ENCODE measurements at places on chromosomes 3 and 15.

GRCh38 chr3:133038089-133038730 lies at the start of gene TMEM108:
Gene TMEM108, plus strand, starts transcription at chr3:133038391.
- DNase-seq, result no peak

DNA sequence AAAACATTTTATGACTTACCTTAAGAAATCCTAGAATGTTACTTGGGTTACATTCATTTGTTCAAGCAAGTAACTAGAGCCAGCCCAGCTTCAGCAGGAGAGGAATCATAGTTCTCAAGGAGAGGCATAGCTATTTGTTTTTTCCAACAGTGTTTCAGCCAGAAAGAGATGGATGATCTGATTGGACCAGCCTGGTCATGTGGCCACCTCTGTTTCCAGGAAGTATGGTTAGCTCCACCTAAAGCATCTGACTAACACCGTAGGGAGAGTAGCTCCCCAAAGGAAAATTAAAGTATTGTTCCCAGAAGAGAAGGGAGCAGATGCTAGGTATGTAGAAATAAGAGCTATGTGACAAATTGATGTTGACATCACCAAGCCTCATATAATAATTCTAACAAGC lies 417.1 kb downstream of the TAFA4 start:
- no peak for DNase-seq

DNA sequence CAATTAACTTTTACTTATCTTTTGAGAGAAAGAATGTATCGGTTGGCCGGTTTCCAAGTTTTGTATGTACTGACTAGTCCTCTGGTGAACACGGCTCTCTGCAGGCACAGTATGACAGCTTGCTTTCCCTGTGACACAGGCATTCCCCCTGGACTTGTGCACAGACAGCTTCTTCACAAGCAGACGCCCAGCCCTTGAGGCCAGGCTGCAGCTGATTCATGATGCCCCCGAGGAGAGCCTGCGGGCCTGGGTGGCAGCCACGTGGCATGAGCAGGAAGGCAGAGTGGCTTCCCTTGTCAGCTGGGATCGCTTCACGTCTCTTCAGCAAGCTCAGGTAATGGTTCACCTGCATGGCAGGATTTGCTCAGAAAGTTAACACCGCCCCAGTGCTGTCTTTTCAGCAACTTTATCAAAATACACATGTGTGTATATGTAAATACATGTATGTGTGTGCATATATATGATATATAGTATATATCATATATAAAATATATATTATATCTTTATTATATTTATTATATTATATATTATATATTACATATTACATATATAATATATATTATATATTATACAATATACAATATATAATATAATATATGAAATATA lies 25.5 kb downstream of the FAN1 start:
- DNase-seq, result no peak

DNA sequence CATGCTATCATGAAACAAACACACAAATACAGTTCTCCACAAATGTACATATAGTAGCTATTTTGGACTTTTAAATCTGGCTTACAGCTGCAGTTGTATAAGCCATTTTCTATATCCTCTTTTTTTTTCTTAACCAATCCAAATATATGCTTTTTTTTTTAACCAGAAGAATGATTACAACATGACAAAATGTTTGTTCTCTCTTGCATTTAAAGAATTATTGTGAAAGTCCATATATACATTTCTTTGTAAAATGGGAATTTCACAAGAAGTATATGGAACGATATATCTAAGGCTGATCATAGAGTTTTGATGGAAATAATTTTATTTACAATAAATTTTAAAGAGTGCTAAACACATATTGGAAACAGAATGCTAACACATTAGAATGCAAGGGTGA lies 95.6 kb downstream of the CD200R1L start:
- no peak for DNase-seq

DNA sequence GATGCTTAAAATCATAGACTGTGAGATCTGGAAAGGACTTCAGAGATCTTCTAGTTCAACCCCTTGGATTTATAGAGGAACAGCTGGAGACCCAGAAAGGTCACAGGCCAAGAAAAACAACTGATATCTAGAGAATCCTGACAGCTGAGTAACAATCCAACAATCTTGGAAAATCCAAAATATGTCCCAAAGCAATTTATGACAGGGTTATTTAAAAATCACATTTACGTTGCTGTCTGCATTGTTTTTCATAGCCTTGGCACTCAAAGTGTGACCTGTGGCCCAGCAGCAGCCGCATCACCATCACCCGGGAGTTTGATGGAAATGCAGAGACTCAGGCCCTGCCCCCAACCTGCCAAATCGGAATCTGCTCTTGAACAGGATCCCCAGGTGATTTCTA lies 78.8 kb downstream of the FBN1 start:
- DNase-seq, result no peak

DNA sequence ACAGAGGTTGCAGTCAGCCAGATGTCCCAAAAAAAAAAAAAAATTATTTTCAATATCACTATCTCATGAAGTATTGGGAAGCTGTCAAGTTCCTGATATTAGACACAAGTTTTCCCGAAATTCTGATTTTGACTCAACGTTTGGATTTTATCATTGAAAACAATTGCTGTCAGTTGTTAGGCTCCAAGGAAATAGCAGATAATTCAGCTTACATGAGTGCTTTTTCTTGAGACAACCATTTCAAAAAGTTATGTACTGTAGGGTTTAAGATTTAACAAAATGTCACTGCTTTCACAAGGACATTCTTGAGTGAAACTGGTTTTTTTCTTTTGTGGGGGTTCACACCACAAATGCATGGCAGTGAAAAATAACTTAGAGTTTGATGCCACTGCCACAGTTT lies 9.3 kb upstream of the SETD5 start:
- DNase-seq, result no peak

DNA sequence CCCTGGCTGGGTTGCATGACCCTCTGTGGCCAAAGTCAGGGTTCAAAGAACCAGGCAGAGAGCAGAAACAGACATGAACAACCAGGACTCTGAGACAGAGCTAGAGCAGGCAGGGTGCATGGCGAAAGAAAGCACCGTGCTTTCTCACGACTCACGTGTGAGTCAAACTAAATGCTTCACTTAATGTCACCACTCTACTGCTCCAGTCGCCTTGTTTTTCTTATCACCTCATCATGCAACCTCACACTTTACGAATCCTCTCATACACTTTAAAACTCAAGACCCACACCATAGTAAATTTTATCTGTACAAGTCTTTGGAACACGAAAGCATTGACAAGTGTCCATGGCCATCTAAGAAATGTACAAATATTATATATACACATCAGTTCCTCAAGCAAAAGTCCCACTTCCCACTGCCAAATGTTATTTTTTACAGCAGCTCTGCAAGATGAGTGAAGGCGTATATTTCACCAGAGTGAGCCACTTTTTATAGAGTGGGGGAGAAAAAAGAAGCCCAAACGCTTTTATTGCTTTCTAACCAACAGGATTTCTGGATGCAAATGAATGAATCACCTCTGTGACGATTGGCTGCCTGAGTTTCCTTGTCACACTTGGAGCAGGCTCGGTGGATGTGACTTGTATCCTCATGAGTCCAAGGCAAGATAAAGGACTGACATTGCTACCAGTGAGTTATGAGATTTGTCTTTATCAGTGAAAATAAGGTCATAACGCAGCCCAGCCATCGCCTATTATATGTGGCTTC lies 16.0 kb upstream of the MEGF11 start:
- DNase-seq, result no peak

- DNase-seq, result no peak
Observed at GRCh38 chr3:93961026-93961425, 12.7 kb downstream of the PROS1 start.

DNA sequence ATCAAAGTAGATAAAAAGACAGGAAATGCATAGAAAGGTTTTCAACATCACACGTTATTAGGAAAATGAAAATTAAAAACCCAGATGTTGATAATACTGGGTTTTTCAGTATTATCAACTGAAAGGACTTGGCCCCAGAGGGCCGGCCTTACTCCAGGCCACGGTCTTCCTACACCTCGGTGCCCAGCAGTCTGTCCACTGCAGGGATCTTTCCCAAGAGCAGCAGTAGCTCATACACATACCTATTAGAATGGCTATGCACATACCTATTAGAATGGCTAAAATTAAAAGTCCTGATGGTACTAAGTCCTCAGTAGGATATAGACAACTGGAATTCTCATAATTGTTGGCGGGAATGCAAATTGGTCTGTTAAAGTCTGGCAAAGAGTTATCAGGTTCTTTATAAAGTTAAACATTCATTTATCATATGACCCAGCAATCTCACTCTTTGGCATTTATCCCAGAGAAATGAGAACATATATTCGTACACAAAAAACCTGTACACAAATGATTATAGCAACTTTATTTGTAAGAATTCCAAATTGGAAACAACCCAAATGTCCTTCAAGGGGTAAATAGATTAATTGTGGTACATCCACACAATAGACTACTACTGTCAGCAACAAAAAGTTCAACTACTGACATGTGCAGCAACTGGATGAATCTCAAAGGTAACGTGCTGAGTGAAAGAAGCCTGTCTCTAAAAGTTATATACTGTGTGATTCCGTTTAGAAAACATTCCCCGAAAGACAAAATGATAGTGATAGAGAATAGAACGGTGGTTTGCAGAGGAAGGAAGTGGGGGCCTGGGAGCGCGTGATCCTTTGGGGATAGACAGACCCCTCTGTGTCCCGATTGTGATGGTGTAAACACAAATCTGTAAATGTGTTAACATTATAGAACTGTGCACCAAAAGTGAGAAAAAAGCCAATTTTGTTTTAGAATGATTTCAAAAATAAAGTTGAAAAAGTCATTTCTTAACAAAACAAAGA lies 62.3 kb downstream of the MCTP2 start:
- no peak for DNase-seq

- DNase-seq, result no peak
Observed at GRCh38 chr3:45060165-45060892, 34.2 kb downstream of the CLEC3B start.

DNA sequence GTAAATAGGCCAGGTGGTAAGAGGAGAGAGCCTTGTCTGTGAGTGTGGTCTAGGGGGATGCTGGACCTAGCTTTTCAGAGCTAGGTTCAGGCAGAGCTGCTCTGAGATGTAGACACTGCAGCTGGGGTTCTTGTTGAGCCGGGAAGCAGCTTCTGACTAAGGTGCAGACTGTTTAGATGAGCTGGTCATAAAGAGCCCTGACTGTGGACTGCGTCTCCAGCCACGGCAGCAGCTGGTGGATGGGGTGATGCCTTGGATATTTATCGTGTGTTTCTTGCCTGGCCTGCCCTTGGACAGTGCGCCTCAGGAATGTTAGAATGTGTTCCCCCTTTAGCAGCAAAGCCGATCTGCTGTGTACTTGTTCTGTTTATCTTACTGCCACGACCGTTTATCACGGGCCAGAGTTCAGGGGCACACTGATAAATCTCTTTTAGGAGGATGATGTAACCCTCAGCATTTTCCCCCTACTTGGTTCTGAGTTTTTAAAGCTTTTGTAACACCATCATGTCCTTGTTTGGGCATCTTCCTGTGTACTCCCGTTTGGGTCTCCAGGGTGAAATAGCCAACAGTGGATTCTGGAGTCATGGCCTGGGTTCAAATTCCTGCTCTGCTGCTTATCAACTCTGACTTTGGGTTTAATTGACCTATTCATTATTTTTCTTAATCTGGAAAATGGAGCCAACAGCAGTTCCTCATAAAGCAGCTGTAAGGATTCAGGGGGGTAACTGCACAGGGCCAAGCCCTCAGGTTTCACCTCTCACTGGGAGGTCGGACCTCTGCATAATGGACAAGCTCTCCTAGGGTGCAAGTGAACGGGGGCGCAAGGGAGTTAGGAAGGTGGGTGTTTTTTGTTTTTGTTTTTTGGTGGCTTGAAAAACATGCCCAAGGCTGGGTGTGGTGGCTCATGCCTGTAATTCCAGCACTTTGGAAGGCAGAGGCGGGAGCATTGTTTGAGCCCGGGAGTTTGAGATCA lies 51.4 kb downstream of the FLNB start:
- no peak for DNase-seq

GRCh38 chr15:90895571-90896117 lies 7.5 kb upstream of the MAN2A2 start:
- no peak for DNase-seq

DNA sequence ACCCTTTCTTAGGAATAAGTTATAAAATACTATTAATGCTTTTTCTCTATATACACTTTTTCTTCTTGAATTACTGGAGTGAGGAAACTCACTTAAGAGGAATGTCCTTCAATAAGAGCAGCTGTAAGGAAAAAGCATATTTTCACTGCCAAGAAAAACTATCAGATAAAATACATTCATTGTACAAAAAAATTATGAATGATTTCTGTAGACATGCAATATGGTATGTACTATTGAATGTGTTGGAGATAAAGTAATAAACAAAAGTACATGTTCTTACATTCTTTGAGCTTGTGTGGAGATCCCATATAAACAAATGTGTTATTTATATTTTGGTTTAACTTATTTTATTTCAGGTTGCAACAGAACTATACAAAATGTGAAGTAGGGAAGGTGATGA lies 241.0 kb upstream of the ZNF717 start:
- no peak for DNase-seq

GRCh38 chr15:70466305-70466704 lies 297.1 kb downstream of the UACA start:
- no peak for DNase-seq

DNA sequence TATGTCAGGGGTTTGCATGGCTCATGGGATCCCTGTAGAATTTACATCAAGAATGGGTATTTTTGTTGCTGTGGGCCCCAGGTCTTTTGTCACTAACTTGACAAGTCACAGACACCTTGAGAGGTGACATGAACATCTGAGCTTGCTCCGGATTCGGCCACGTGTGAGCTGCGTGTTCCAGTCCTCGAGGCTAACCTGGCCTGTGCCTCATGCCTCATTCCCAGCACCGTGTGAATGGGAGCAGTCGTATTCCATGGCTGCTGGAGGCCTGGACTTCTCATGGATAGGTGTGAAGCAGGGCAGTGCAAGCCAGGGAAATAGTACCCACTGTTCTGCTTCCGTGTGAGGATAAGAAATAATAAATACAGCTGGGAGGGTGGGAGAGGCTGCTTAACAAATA lies 423.5 kb downstream of the OCA2 start:
- no peak for DNase-seq

DNA sequence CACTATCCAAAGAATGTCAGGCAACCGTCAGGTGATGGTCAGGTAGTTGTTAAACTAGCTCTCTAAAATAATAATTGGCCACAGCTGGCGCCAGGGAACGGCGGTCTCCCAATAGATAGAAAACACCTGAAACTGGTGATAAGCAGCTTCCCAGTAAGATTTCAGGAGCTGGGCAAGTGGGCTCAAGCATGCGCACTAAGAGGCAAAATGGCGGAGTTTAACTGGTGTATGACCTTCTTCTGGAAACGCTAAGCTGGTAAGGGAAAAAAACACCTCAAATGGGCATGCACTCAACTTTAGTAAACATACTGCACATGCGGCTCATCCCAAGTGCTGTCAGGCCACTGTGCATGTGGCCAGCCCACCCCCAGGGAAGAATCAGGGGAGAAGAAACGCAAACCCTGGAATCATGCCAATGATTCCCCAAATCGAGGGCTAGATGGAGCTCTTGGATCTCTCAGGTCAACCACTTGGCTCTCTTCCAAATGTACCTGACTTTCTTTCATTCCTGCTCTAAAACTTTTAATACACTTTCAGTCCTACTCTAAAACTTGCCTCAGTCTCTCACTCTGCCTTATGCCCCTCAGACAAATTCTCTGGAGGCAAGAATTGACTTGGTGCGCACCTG lies 195.0 kb downstream of the ZNF621 start:
- DNase-seq, result no peak

GRCh38 chr3:71065764-71066013 lies 517.8 kb downstream of the FOXP1 start:
- no peak for DNase-seq

GRCh38 chr3:126370055-126370454 lies 12.8 kb upstream of the KLF15 start:
- DNase-seq, result no peak
